ENCODE measurements at places on chromosomes 3 and 15.

GRCh38 chr15:69388260-69388705, 25.9 kb upstream of the KIF23 start:
- no peak for DNase-seq

DNA sequence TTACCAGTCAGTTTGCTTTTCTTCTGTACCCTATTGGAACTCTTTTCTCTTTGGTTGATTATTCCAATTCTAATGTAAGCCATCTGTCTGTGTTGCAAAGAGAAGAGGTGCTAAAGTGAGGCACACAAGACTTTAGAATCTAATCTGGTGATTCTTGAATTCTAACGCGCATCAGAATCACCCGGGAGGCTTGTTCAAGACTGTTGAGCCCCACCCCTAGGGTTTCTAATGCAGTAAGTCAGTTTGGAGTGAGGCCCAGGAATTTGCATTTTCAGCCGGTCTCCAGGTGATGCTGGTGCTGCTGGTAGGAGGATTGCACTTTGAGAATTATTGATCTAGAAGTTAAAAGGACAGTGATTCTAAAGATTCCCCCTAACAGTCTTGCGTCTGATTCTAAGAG, 185.3 kb upstream of the CHRM5 start:
- DNase-seq: no peak

GRCh38 chr3:64648927-64649906, 38.6 kb downstream of the ADAMTS9 start:
- DNase-seq: no peak

- no peak for DNase-seq
Measured at GRCh38 chr3:8607234-8608040, 37.2 kb downstream of the SSUH2 start.

DNA sequence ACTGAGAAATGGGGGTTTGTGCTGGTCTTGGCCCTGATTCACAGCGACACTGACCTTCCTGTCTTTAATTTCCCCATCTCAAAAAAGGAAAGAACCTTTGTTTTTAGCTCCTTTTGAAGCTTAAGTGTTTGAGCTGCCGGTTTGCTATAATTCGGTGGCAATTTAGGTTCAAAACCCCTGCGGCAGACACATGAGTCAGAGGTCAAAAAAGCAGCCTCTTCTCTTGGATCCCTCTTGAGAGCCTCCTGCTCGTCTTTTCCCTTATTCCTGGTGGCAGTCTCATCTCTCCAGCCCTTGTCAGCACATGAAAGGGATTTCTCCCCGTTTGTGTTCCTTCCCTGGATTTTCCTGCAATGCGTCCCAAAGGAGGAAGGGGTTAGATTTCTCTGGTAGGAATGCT, 64.5 kb downstream of the GRIP2 start:
- no peak for DNase-seq

- no peak for DNase-seq
Measured at GRCh38 chr15:101498076-101498716, 8.7 kb upstream of the PCSK6 start.
